Chondrocyte (in vitro differentiated cells): ENCODE measurements at places on chromosomes 11 and 22. TPM values are rescaled to one million over a fixed set of nuclear protein-coding genes. Genes with fewer than 3 reads are reported as not detected.

- no peak for DNase-seq
Measured at GRCh38 chr22:45268167-45268957, 16.4 kb upstream of the UPK3A start.

DNA sequence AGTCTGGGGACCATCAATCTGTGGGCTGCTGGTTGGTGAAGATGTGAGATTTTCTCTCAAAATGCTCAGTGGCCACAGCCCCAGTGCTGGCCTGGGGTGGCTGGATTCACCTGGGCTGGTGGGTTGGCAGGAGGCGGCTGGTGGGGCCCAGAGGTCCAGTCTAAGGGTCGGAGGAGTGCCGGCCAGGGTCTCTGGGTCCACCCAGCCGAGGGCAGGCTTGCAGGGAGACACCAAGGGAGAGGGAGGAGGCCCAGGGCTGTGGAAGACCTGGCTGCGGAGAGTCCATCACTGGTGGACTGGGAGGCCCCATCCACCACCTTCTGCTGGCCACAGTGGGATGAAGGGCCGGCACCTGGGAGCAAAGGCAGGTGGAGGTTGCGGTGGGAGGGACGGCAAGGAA lies 582 bp upstream of the SHANK3 start:
- DNase-seq = peak; percentile 82

DNA sequence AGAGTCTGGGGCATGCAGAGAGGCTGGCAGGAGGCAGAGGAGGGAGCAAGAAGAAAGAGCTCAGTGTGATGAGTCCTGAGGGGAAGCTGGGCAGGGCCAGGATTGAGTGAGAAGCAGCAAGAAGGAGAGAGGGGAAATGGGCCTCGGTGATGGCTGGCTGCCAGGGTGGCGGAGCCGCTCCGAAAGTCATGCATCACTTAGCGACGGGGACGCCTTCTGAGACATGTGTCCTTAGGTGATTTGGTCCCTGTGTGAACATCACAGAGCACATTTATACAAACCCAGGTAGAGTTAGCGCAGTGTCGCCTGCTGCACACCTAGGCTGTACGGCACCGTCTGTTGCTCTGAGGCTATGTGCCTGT lies 15.1 kb downstream of the TBC1D22A start:
- DNase-seq = no peak

- no peak for DNase-seq
Measured at GRCh38 chr22:23555118-23555517, 25.0 kb downstream of the IGLL1 start.

DNA sequence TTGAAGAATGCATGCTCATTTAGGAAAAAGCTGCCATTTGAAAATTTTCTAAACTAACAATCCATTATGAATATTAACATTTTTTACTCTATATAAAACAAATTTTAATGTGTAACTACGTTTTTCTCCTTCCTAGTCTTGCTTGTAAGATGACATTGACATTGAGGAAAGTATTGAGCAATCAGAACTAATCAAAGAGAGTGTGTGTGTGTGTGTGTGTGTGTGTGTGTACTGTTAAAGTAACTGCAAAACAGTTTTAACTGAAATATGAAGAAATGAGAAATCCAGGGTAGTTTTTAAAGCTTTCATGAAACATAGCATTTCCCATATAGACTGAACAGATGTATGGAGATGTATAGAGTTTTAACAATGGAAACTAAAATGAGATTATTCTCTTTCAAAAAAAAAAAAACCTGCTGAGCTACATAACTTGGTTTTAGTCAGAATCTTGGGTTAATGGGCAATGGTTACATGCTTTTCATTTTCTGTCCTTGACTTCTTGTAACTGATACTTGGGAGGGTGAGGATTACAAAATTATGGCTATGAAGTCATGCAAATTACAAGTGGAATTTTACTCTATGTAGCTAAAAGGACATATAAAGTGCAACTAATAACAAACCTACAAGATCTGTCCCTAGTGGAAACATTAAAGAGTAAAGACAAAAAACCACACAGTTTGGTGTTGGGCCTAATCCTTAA lies 2.0 kb downstream of the PDGFD start:
- no peak for DNase-seq

DNA sequence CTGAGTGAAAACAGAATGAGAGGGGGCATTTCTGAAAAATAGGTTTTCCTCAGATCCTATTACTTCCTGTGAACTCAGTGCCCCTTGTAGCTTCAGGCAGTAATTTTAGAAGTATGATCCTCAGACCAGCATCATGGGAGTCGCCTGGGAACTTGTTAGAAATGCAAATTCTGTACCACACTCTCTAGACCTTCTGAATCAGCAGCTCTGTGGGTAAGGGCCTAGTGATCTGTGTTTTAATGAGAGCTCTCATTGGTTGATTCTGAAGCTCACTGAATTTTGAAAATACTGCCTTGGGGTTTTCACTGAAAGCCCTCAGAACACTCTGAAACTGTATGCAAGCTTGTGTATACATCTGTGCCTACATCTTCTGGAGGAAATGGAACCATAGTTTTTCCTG lies 647.2 kb upstream of the ANO5 start:
- DNase-seq = no peak

DNA sequence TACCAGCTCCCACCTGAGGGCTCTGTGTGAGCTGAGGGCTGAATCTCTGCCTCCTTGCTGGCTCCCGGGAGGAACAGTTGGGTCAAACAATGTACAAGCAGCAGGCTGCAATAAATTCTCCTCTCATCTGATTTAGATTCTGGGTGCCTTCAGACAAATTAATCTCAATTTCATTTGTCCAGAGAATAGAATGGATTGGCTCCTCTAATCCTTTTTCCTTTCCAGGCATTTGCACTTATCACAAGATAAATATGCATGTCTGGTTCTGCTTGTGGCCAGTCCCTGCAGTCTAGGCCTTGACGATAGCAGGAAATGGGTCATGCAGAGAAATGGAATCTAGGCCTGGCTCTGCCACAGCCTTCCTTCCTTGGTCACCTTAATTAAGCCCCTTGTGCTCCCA lies 28.7 kb downstream of the UPB1 start:
- DNase-seq = no peak

DNA sequence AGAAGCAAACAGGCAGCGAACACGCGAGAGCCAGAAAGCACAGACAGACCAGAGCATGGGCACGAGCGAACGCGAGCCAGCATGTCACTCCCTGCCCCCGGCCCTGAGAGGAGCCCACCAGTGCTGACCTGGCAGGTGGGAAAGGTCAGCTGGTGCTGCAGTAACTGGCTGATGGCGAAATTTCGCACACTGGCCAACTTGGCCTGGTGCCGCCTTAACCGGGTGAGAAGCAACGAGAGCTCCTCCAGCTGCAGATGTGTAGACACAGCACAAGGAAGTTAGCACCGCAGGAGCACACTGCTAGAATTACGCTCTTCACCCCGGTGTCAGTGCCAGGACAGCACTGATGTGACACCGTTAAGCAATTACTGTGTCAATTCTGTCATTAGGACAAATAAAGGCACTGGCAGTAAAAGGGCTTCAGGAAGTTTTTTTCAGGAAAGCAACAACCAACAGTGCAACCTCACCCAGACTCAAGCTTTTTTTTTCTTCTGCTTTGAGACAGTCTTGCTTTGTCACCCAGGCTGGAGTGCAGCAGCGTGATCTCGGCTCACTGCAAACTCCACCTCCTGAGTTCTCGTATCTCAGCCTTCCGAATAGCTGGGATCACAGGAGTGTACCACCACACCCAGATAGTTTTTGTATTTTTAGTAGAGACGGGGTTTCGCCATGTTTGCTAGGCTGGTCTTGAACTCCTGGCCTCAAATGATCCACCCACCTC lies 76.8 kb downstream of the C11orf58 start:
- no peak for DNase-seq

DNA sequence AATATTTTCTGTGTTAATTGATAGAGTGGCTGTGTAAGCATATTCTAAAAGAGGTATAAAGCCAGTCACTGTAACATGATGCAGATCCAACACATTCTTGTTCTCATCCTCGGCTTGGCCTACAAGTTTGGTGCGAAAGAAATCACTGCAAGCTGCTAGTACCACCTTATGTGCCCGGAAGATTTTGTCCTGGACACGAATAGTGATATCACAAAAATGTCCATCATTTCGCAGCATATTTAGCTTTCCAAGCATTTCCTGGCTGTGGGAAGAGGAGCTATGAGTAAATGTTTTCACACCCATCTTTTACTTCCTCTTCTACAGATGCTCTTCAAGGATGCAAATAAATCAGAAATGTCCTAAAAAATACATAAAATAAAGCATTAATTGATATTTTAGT lies 53.1 kb downstream of the ZBTB44 start:
- DNase-seq = no peak

DENND5A gene
- 94.0 to 116 TPM (median 111 TPM) in 3 replicates for total RNA-seq

CARD18 gene
- total RNA-seq = not detected in 3 replicates
